ENCODE measurements at places on chromosomes 6 and 20.

GRCh38 chr6:93272211-93272610, 147.1 kb downstream of the EPHA7 start:
- no peak for DNase-seq

GRCh38 chr6:89492025-89492640, 59.2 kb downstream of the ANKRD6 start:
- DNase-seq, result no peak

DNA sequence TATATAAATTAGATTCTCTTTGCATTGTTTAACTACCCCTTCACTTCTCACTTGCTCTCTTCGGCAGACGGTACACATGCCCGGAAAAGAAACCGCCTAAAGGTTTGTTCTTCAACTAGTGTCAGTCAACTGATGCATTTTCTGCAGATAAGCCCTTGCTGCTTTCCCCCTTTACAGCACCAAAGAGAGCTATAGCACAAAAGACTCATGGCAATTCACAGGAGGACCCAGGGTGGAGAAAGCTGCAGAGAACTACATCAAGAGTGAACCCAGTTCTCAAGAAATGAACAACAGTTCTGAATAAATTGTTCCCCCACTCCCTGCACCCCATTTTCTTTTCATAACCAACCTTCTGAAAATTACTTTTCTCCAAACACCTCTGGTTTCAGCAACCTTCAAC, 8.9 kb downstream of the CD164 start:
- DNase-seq, result no peak

- DNase-seq, result peak; percentile 79
Observed at GRCh38 chr20:48897305-48898010, 24.1 kb upstream of the ARFGEF2 start.

DNA sequence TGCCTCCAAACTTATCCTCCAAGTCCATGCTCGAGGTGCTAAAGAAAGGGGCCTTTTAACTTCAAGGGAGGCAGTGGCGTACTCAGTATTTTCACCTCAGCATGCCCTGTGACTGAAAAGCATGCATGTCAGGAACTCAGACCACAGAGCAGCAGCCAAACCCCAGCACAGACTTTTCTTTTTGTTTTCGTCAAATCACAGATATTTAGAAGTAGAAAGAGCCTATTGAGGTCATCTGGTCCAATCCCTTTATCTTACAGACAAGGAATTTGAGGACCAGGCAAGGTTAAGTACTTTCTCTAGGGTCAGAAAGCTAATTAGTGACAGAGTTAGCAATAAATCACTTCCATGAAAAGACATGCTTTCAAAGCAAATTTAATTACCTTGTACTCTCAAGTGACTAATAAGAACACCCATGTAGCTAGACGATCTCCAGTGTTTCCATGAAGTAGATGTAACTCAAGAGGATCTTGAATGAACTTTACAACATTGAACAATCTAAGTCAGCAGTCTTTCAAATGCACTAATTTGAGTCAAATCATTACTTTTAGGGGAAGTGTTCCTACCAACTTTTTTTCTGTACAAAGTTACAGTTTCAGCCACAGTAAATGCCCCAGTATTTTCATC, 35.9 kb downstream of the MOXD1 start:
- DNase-seq, result no peak

GRCh38 chr6:157185986-157186385, 137.3 kb downstream of the TMEM242 start:
- DNase-seq, result no peak

- no peak for DNase-seq
Observed at GRCh38 chr6:22253955-22254655, 42.7 kb downstream of the PRL start.

DNA sequence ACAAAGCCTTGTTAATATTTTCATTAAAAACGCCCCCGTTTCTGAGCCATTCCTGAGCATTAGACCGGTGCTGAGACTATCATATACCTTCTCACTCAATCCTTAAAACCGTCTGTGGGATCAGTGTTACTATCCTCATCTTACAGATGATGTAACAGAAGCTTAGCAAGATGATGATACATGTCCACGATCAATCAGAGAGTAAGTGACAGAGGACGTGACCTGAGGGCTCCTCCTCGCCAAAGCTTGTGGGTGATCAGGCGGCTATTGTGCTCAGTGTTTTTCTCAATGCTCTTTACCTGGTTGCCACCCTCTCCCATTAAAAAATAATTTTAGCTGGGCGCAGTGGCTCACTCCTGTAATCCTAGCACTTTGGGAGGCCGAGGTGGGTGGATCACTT, 113.1 kb downstream of the MTHFD1L start:
- DNase-seq, result no peak

DNA sequence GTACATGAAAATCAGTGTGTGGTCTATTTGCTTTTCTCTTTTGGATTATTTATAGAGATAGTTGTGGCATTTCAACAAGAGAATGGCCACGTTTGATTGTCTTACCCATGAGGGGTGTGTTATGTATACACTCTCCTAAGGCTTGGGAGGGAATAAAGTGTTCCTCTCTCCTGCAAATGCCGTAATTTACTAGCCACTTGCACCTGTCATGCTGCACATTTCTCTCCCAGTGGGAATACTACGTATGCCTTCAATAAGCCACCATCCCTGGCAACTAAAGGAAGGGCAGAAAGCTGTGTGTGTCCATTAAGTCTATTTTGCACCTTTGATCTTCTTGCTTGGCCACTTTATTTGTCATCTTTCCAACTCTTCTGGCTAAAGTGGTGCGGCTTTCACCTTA, 541.2 kb downstream of the QKI start:
- DNase-seq, result no peak

DNA sequence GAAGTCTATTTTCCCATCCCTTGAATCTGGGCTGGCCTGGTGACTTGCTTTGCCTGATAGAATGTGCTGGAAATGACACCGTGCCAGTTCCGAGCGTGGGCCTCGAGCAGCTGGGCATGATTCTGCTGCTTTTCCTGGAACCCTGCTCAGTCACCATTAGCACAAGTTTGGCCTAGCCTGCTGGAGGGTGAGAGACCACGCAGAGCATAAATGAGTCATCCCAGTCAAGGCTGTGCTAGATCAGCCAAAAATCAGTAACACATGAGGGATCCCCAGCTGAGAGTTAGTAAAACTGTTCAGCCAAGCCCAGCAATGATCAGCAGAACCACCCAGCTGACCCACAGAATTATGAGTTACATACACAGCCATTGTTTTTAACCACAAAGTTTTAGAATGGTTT, 74.8 kb upstream of the TOP1 start:
- DNase-seq, result peak; percentile 39

DNA sequence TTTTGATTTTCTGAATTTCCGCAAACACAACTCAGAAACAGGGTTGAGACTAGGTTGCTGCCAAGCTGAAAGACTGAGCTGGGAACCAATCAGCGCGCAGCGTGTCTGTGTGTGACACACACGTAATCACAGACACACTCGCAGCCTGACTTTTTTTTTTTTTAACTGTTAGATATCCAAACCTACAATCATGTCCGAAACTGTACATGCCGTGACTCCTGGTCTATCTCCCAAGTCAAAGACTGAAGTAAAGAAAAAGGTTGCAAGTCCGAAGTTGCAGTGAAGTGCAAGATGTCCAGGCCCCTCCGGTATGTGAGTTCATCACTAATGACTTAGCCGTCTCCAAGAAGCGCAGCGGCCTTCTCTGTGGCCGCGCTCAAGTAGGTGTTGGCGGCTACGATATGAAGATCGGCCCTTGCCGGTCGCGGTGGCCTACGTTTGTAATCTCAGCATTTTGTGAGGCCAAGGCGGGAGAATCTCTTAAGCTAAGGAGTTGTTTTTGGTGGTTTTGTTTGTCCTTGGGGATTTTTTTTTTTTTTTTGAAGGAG, 108.2 kb downstream of the HFE start:
- peak; percentile 94 for DNase-seq

DNA sequence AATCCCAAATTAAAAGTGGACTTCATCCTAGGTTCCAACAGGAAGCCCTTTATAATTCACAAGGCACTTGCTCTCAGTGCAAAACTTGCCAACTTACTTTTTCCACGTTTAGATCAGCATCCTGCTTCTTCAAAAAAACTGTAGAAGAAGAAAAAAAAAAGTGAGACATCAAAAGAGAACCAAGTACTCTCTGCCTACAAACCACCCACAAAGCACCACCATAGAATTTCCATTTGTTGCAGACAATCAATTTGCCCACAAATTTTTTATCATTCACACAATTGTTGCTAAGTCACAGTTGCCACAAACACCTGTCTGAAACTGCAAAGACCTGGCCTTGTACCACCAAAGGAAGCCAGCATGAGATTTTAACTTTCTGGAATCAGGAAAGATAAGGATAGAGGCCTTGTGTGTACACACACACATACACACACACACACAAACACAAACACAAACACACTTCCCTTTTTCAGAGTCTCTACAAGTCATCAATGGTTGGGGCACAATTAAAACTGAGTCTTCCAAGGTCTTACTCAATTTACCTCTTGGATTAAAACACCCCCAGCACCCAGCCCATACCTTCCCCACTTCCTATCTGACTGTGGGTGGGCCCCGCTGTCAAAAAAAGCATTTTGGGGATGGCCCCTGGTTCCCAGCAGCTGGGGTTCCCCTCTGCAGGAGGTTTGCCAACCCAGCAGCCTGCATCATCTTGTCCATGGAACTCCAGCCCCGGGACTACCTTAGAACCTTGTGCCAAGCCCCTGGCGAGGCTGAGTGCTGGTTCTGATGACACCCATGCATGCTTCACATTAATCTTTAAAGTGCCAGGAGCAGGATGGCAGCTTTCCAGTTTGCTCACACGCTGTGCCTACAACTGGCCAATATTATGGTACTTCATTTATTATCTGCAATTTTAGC, 26.5 kb downstream of the FYN start:
- DNase-seq, result no peak

DNA sequence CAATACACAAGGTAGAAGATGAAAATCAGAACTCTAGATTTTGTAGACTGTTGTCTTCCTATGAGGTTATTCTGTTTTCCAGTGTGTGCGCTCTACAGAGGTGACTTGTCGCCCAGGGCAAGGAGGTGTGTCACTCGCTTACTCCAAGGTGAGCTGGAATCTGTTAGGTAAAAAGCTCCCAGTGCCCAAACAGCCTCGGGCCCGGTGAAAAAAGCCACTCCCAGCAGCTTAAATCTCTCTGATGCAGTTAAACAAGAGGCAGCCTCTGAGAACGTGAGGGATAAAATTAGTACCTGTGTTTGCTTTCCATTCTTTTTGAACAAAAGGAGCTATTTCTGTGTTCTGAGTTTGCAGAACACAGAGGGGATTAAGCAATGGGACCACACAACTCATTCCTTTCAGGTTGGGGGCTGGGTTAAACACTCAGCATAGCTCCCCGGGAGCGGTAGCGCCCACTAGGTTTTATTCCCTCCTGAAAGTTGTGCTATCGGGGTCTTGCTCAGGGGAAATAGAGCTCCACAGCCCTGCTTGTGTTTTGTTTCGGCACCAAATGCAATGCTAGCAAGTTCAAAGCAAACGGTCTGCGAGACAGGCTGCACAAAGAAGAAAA, 181.2 kb downstream of the FOXA2 start:
- no peak for DNase-seq

DNA sequence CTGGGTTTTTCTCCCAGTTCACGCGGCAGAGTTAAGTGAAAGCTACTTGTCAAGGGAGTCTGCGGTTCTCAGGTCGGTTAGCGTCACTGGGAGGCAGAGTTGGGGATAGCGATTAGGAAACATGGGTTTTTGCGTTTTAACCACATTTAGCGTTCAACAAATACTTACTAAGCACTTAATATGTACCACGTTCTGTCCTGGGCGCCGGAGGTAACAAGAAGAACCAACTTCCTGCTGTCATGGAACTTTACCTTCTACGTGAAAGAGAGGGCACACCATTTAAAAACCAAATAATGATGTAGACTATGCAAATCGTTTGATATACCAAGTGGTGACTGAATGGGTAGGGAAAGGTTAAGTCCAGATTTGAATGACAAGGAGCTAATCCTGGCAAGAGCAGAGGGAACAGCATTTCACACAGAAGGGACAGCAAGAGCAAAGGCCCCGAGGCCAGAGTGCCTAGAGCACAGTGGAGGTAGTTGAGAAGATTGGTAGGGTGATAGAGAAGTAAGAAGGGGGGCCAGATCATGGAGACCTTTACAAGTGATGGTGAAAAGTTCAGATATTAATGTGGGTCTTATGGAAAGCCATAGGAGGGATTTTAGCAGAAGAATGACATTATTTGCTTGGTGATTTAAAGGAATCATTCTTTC, 744 bp downstream of the RIOK1 start:
- no peak for DNase-seq

DNA sequence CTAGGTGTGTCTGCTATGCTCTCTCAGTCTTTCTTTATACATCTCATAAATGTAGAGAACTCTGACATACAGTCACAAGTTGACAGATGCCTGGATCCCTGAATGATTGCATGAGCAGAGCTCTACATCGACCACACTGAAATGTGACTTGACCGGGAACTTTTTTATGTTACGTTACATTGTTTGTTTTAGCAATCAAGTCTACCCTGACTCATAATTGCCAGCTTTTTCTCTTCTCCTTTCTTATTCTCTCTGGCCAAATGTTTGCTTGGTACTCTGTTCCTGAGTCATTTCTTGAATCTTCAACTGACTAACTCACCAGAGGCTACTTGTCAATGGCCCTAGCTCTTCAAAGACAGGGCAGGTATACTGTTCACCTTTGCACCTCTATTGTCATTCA, 213.6 kb upstream of the DTNBP1 start:
- peak; percentile 69 for DNase-seq

DNA sequence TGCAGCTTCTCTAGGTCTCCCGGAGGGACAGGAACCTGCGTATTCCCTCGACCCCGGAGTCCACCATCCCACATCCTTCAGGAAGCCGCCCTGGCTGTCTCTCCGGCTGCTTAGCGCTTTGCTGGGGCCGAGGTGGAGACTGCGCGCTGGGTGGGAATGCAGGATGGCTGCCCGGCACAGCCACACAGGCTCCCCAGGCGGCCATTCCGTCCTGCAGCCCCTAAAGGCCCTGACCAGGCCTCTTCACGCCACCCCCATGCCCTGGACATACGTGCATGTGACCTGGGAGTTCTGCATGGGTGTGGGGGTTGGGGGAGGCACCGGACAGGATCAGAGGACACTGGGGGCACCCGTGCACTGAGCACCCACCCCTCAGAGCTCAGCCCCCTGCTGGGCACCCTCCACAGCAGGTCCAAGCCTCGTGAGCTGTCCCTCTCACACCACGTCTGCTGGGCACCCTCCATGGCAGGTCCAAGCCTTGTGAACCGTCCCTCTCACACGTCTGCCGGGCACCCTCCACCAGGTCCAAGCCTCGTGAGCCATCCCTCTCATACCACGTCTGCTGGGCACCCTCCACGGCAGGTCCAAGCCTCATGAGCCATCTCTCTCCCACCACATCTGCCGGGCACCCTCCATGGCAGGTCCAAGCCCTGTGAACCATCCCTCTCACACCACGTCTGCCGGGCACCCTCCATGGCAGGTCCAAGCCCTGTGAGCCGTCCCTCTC, 40.4 kb upstream of the CHRNA4 start:
- DNase-seq, result no peak

DNA sequence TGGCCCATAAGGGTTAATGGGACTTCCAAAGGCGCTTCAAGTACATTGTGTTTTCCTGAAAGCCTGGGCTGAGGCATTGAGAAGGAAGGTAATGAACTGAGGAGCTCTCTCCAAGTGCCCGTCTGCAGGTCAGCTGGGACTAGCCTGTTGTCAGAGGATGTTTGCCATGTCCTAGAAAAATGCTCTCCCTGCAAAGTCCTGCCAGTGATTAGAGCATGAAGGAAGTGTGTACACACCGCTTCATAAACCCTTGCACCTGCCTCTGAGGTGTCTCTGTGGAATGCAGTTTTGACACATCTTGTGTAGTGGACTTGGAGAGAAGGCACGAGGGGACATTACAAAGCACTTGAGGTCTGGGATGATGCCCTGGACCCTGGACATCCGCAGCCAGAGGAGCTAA, 506.7 kb downstream of the KIF16B start:
- DNase-seq, result no peak
